ENCODE measurements at places on chromosomes 1 and 21. TPM values are rescaled to one million over a fixed set of nuclear protein-coding genes. Genes with fewer than 3 reads are reported as not detected.

DNA sequence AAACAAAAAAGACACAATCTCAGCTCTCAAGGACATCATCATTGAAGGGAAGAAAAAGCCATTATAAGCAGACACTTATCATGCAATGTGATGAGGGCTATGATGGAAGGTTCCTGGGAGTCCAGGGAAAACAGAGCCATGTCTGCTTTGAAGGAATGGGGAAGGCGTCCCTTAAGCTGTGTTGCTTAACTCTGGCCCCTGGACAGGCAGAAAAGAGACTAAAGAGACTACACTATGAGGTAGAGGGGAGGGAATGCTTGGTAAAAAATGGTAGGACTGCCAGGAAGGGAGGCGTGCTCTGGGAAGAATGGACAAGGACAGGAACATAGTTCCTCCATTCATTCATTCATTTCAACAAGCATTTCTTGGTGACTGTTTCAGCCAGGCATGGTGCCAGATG, 21.2 kb downstream of the ASAP3 start:
- H3K27me3 ChIP-seq: no peaks in the 10 kb centered on the region
- no peak overlapping the region for H3K27ac ChIP-seq
- H3K4me3 ChIP-seq: no peak overlapping the region
- H3K36me3 ChIP-seq: no peaks in the 10 kb centered on the region
- no peak for DNase-seq
- no peaks in the 10 kb centered on the region for H3K4me1 ChIP-seq

GRCh38 chr1:19596065-19596713, 47.9 kb upstream of the NBL1 start:
- no peak for DNase-seq
- H3K4me1 ChIP-seq: peaks cover 53% of the 10 kb centered on the region
- H3K36me3 ChIP-seq: peaks cover 5% of the 10 kb centered on the region
- no peaks in the 10 kb centered on the region for H3K27me3 ChIP-seq
- H3K27ac ChIP-seq: peak overlapping the region; percentile 100

GRCh38 chr1:160546942-160547341, 23.9 kb upstream of the SLAMF6 start:
- DNase-seq: no peak
- H3K27me3 ChIP-seq: no peaks in the 10 kb centered on the region
- peaks cover 32% of the 10 kb centered on the region for H3K4me1 ChIP-seq
- H3K27ac ChIP-seq: no peak overlapping the region
- no peak overlapping the region for H3K4me3 ChIP-seq
- peaks cover 54% of the 10 kb centered on the region for H3K36me3 ChIP-seq

DNA sequence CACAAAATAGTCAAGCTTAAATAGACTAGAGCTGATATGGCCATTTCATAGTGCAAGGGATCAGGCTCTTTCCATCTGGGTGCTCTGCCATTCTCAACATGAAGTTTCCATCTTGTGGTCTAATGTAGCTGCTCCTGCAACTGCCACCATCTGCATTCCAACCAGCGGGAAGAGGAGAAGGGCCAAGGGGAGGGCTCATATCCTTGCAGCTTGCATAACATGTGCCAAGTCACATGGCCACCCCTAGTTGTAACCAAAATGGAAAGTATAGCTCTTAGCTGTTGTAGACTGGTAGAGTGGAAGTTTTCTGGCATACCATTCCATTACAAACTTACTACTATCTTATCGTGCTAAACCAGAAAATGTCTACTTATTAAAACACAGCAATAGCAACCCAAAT, 38.9 kb upstream of the IVNS1ABP start:
- H3K4me1 ChIP-seq: no peaks in the 10 kb centered on the region
- H3K27me3 ChIP-seq: no peaks in the 10 kb centered on the region

DNA sequence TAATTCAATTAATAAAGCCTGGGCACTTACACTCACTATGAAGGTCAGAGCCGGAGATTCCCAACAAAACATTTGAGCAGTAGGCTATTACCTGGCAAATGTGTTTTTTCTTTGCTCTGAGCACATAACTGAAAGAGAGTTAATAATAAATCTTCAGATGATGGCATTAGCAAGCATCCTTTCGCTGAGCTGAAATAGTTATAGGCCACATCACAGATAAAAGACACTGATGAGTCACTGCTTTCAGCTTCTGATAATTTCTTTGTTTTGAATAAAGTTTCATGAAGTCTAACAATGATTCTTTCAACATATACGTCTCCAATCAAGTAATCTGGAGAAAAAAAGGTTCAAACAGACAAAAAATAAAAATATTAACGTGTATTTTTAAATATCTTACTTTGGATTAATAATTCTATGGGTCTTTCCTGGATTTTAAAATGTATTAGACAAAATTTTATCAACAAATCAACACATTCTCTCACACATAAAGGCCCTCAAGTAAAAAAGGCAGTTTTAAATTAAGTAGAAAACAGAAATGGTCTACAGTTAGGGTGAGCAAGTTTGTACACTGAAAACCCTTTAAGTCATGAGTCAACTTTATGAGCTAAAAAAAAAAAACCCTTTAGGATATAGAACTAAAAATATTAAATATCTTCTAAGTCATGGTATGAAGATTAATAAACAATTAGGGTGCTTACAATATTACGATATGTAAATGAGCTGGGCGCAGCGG, 33.1 kb downstream of the LTN1 start:
- no peak overlapping the region for H3K4me3 ChIP-seq
- no peak for DNase-seq
- H3K4me1 ChIP-seq: no peaks in the 10 kb centered on the region
- no peaks in the 10 kb centered on the region for H3K27me3 ChIP-seq
- peaks cover 61% of the 10 kb centered on the region for H3K36me3 ChIP-seq
- no peak overlapping the region for H3K27ac ChIP-seq

GRCh38 chr1:59697150-59697800, 117.5 kb upstream of the HOOK1 start:
- no peak overlapping the region for H3K27ac ChIP-seq
- no peaks in the 10 kb centered on the region for H3K36me3 ChIP-seq
- peak overlapping the region; percentile 24 for H3K4me3 ChIP-seq
- DNase-seq: peak; percentile 40
- H3K27me3 ChIP-seq: no peaks in the 10 kb centered on the region

DNA sequence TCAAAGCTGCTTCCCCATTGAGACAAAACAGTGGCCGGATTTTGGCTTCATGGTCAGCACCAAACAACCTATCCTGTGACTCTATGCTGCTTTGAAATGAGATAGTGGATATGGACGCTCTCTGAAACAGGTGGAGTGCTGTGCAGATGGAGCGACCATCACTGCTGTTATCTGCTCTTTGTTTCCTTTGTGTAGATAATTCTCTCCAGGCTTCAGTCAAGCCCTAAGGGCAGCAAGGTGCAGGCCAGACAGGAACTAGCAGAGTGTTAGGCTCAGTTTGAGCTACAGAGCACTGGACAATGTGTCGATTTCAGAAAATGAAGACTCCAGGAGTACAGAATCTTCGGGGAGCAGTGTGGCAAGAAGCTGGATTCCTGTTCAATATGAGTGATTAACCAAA, 4.8 kb upstream of the IRF6 start:
- H3K36me3 ChIP-seq: no peaks in the 10 kb centered on the region
- DNase-seq: no peak
- H3K27ac ChIP-seq: no peak overlapping the region
- H3K27me3 ChIP-seq: no peaks in the 10 kb centered on the region
- H3K4me1 ChIP-seq: peaks cover 4% of the 10 kb centered on the region

- DNase-seq: no peak
- H3K4me3 ChIP-seq: no peak overlapping the region
- no peaks in the 10 kb centered on the region for H3K4me1 ChIP-seq
- peaks cover 23% of the 10 kb centered on the region for H3K27me3 ChIP-seq
Observed at GRCh38 chr1:58244872-58245271, 301.7 kb downstream of the OMA1 start.

- no peak overlapping the region for H3K27ac ChIP-seq
- H3K4me3 ChIP-seq: no peak overlapping the region
- no peaks in the 10 kb centered on the region for H3K36me3 ChIP-seq
- H3K4me1 ChIP-seq: peaks cover 6% of the 10 kb centered on the region
- no peaks in the 10 kb centered on the region for H3K27me3 ChIP-seq
Observed at GRCh38 chr1:159881622-159882526, 18.1 kb downstream of the CFAP45 start.

- H3K4me1 ChIP-seq: peaks cover 10% of the 10 kb centered on the region
- H3K36me3 ChIP-seq: no peaks in the 10 kb centered on the region
- DNase-seq: no peak
- H3K27ac ChIP-seq: no peak overlapping the region
Observed at GRCh38 chr1:212625781-212626450, 17.4 kb downstream of the ATF3 start.

GRCh38 chr21:46040707-46041106, 57.2 kb upstream of the COL6A2 start:
- H3K27me3 ChIP-seq: peaks cover 2% of the 10 kb centered on the region
- no peak overlapping the region for H3K4me3 ChIP-seq
- DNase-seq: no peak
- no peaks in the 10 kb centered on the region for H3K4me1 ChIP-seq

DNA sequence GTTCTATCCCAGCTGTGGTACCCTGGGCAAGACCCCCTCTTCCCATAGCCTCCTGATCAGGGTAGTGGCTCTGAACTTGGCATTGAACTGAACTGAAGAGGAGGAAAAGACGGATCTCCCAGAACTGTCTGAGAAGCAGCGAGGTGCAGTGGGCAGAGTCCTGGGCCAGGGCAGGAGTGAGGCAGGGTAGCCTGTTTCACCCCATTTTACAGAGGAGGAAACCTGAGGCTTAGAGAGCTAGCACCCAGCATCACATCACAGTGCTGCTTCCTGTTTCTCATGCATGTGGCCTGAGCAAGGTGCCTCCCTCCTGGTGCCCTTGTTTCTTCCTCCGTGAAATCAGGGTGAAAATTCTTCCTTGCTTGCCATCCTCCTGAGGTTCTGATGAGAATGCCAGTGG, 17.1 kb downstream of the ZNF362 start:
- H3K4me1 ChIP-seq: peaks cover 28% of the 10 kb centered on the region
- no peak for DNase-seq
- no peaks in the 10 kb centered on the region for H3K27me3 ChIP-seq
- no peak overlapping the region for H3K4me3 ChIP-seq

- peaks cover 26% of the 10 kb centered on the region for H3K36me3 ChIP-seq
- H3K4me3 ChIP-seq: no peak overlapping the region
- H3K27ac ChIP-seq: peak overlapping the region; percentile 7
- peaks cover 60% of the 10 kb centered on the region for H3K4me1 ChIP-seq
Observed at GRCh38 chr1:26784023-26784871, 3.5 kb upstream of the PIGV start.

DNA sequence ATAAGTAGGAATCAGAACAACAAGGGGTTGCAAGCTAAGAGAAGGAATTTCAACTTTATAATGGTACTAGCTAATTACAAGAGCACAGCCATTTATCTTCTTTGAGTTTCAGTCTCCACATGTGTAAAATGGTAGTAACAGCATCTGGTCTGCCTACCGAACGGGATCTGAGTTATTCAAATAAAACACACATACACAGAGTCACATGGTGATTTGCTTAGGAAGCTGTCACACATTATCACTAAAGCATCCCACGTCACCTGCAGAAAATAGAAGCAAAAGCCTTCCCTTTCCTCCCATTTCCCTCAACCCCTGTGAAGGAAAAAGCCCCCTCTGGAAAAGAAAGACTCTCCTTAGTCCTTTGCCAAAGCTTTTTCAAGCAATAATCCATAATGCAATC, 389.7 kb downstream of the OMA1 start:
- H3K27me3 ChIP-seq: no peaks in the 10 kb centered on the region
- no peaks in the 10 kb centered on the region for H3K36me3 ChIP-seq
- DNase-seq: no peak
- H3K4me3 ChIP-seq: no peak overlapping the region

GRCh38 chr1:172323686-172324085, 96.8 kb upstream of the C1orf105 start:
- no peak overlapping the region for H3K4me3 ChIP-seq
- no peak for DNase-seq

DNA sequence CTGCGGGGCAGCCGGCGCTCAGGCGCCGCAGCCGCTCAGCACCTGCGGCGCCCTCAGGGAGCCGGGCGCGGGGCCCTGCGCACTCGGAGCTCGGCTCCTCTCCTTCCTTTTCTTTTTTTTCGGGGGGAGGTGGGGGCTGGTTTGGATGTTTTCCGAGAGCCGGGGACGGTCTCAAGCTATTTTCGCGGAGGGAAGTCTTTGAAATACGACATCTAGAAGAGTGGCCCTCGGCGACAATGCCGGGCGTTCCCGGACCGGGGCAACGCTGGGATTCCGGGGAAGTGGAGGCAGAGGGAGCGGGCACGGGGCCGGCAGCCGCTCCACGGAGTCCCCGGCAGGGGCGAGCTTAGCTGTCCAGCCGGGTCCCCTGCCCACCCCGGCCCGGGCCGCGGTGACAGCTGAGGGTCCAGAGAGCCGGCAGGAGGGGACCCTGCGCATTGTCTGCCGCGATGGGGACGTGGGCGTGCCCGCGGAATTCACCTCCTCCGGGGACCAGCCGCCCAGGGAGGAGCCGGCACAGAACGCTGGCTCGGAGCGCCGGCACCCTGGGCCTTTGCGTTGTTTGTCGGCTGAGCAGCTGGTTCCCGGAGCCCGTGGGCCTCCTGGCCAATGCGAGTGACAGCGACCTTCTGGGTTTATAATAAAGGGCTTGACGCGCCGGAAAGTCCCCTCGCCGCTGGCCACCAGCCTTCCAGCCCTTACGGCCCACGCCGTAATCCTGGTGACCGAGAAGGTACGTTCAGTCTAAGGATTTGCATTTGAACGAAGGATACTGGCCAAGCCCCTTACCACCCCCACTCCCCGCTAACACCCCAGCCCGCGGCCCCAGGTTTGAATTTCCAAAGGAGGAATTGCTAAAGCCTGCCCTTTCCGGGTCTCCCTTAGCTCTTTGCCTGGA, 582 bp downstream of the SLC37A1 start:
- DNase-seq: peak; percentile 45
- H3K36me3 ChIP-seq: peaks cover 21% of the 10 kb centered on the region
- H3K27ac ChIP-seq: peak overlapping the region; percentile 48
- no peaks in the 10 kb centered on the region for H3K27me3 ChIP-seq
- H3K4me3 ChIP-seq: peak overlapping the region; percentile 82

Gene FCRL5
- total RNA-seq: not detected

Gene PAPPA2
- not detected for total RNA-seq

Gene LRRC42
- total RNA-seq: 5.0 TPM

Gene BGLAP
- 2.6 TPM for total RNA-seq
